ENCODE measurements at places on chromosomes 16 and 17.

- no peak for DNase-seq
These were observed 119.7 kb upstream of the MYOCD start for GRCh38 chr17:12545877-12546513.

- no peak for DNase-seq
These were observed 1296.2 kb downstream of the CDH8 start for GRCh38 chr16:60739737-60740683.

- no peak for DNase-seq
These were observed 28.4 kb upstream of the RBFOX1 start for GRCh38 chr16:7304279-7304678.

DNA sequence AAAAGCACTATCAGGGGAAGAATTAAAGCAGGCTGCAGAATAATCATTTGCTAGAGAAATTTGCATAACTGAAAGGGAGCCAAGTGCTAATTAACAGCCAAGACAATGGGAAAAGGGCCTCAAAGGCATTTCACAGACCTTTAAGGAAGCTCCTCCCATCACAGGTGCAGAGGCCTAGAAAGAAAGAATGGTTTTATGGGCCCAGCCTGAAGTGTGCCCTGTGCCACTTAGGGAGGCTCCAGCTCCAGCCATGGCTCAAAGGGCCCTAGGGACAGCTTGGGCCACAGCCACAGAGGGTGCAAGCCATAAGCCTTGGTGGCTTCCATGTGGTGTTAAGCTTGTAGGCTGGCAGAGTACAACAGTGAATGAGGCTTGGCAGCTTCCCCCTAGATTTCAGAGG lies 50.1 kb downstream of the RNF112 start:
- DNase-seq = no peak

- no peak for DNase-seq
These were observed 83.8 kb upstream of the HNF1B start for GRCh38 chr17:37828651-37829124.

DNA sequence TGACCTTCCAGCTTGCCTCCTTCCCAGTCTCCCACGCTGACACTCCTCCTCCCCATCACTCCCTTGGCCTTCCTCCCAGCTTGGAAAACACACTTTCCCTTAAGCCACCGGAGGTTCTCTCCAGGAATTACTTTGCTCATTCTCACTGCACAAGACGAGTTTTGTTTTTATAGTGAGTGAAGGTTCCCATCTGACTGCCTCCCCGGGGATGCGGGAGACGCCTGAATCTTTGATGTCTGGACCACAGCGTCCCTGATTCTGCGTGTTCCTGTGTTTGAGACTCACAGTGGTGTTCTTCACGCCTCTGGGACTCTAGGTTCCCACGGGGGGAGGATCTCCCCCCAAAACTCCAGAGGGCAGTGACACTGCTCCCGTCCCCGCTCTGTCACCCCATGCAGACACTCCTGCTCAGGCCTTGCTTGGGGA lies 2.0 kb downstream of the DNAI2 start:
- no peak for DNase-seq

GRCh38 chr16:55207693-55208428 lies 116.1 kb upstream of the IRX6 start:
- DNase-seq = no peak

- no peak for DNase-seq
These were observed 149.7 kb downstream of the HAPSTR1 start for GRCh38 chr16:9241177-9241576.

DNA sequence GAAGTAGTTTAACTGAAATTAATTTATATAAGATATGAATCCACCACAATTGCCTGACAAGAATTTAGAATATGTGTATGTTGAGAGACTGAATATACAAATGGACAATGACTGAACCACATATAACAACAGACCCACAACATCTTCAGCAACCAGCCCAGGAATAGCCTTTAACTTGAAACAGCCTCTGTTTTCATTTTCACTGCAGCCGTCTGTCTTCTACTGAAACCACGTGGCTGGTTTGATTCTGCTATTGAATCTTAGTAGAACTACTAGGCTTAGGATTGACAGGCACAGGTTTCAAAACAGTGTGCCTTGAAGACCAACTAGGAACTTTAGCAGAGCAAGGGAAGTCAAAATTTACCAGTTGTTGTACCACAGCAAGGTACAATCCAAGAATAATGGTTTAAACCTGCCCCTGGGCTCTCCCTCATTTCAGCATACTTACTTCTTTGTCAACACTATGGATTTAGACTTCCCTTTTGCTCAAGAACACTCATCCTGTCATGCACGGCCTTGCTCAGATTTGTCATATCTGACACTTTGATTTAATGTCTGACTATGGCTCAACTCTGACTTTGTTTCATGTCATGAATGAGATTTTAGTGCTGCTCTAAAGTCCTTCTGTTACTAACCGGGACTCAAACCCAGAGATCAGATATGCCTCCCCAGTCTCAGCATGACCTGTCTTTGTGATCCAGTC lies 355.0 kb downstream of the KIF2B start:
- DNase-seq = no peak

DNA sequence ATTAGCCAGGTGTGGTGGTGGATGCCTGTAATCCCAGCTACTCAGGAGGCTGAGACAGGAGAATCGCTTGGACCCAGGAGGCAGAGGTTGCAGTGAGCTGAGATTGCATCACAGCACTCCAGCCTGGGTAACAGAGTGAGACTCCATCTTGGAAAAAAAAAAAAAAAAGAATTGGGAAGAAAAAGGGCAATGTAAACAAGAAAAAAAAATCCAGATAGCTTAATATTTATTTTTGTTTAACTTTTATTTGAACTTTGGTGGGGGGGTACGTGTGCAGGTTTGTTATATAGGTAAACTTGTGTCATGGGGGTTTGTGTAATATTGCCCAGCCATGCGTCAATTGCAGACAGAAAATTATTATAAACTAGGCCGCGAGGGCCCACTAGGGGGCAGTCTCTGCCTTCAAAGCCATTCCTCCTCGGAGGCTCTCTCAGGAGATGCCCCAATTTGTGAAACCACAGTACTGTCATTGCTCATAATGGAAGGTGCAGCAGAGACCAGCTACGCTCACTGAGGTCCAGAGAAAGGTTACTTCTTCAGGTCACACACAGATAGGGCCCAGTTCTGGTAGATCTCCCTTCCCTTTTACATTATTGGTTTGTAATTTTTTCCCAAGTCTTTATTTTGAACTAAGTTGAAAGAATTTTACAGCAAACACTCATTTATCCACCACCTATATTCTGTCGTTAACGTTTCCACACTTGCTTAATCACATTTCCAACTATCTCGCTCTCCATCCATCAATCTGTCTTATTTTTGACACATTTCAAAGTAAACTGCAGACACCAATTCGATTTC lies 206.2 kb downstream of the PRKCB start:
- DNase-seq = no peak

- DNase-seq = no peak
These were observed 27.5 kb downstream of the NLRC5 start for GRCh38 chr16:57016831-57017230.
